ENCODE measurements at places on chromosomes 5 and 9.

GRCh38 chr5:93585767-93586385 lies 2.9 kb downstream of the NR2F1 start:
- DNase-seq, result no peak

- no peak for DNase-seq
Observed at GRCh38 chr5:151223447-151224264, at the start of gene CCDC69. CCDC69 (minus strand) TSS chr5:151224092; CDS start chr5:151223970, 122 bp downstream.

DNA sequence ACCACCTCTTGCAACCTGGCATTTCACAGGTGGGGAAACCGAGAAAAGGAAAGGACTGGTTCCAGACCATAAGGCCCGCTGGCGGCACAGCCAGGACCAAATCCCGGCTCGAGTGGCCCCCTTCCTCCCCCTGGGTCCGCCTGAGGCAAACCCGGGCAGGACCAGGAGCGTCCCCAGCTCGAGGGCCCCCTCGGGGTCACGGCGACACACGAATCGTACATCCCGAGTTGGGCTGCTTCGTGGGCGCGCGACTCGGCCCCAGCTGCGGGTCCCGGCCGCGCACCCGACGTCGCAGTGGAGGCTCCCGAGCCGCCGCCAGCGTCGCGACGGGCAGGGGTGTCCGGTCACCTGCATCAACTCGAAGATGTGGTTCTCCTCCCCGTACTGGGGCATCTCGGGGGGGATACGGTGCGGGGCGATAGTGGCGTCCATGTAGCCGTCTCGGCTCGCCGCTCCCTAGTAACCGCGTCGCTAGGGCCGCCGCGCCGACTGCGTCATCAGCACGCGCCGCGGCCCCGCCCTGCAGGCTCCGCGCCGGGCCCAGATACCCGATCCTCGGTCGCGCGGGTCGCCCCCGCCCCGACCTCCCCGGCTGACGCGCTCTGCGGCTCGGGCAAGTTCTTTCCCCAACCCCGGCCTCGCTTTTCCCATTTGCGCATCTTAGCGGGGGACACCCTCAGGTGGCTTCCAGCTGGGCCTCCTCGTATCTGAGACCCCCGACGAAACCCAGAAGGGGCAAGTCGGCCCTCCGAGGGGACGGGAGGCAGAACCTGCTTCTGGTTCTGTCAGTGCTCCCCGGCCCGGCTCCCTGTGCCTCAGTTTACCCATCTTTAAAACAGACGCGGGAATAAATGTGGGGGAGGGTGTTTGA lies at the start of gene AK8:
AK8 (minus strand) TSS at position 461 of the 871 bp plus-strand sequence; CDS start at position 432, 29 bp downstream.
- peak; percentile 43 for DNase-seq

GRCh38 chr5:33558489-33558888 lies 117.7 kb downstream of the TARS1 start:
- no peak for DNase-seq

DNA sequence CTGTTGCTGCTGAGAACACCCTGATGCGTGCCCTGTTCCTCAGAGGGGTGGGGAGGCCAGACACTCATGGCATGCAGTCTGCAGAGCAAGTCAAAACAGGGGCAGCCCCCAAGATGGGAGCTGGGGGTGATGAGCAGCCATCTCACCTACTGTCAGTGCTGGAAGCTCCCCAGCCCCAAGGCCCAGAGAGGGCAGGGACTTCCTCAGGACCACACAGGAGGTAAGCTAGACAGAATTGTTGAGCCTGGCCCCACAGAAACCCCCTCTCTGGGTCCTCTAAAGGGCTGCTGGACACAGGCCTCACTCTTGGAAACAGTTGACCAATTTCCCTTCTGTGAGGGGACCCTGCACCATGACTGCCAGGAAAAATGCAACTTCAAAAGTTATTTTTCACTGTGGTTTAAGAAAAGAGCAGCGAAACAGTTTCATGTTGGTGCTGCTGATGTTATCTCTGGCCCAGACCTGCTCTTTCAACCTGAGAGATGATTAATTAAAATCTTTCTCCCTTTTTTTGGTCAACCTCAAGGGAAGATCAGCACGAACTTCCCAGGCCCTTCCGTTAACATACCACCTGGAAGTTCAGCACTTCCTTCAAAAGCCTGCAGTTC lies 9.6 kb downstream of the CSF2 start:
- no peak for DNase-seq

DNA sequence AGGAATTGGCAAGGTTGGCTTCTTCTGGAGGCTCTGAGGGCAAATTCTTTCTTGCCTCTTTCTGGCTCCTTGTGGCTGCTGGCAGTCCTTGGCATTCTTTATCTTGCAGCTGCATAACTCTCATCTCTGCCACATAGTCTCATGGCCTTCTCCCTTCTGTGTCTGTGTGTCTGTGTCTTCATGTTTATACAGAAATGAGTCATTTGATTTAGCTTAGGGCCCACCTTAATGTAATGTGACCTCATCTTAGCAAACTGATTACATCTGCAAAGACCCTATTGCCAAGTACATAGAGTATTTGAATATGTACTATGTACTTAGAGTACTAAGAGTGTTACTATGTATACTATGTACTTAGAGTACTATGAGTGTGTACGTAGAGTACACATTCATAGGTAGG lies 122.5 kb downstream of the RFK start:
- no peak for DNase-seq

DNA sequence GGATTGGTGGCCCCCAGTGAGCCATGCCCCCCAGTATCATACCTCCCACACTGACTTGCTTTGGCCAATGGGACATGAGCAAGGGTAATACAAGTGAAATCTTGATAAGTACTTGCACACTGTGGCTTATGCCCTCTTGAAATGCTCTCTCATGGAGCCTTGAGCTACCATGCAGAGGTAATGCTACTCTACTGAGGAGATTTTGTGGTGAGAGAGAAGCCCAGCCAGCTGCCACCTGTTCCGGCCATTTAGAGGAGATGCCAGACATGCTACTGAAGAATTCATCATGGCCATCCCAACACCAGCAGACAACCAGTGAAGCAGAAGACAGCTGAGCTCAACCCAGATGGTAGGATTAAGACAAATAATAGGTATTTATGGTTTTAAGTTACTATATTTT lies 299.5 kb downstream of the MEF2C start:
- DNase-seq, result no peak

- no peak for DNase-seq
Observed at GRCh38 chr9:98207606-98208005, 15.2 kb upstream of the CORO2A start.

DNA sequence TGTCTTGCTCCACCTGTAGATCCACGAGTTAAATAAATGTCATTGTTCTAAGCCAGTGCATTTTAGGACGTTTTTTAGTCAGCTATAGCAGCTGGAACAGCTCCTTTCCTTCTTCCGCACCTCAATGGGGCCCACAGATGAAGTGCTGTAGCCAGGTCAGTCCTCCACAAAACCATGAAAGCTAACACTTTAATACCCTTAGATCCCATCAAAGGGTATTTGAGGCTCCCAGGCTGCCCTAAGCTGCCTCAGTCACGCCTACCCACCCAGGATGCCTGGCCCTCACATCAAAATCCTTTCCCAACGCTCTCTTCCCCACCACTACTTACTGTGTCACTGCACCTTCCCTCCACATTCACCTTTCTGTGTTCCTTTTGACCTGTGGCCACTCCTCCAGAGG lies 44.1 kb upstream of the ACO1 start:
- DNase-seq, result no peak

GRCh38 chr5:95799191-95799835 lies 23.2 kb downstream of the GLRX start:
- DNase-seq, result no peak

DNA sequence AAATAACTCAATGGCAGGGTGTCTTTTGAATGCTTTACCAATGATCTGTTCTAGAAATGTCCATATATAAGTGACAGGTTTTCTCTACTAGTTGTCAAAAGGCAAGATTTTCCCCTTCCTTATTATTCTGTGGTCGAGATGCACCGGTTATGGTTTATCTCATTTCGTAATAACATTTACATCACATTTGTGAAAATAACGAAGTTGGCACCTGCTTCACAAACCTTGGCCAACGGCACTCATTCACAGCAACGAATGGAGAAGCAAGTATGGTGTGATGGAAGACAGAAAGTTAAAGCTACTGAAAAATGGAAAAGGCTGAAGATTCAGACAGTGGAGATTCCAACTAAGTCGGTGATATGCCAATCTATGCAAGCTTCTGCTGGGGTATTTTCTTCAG lies 235.8 kb downstream of the KCTD16 start:
- DNase-seq, result no peak

DNA sequence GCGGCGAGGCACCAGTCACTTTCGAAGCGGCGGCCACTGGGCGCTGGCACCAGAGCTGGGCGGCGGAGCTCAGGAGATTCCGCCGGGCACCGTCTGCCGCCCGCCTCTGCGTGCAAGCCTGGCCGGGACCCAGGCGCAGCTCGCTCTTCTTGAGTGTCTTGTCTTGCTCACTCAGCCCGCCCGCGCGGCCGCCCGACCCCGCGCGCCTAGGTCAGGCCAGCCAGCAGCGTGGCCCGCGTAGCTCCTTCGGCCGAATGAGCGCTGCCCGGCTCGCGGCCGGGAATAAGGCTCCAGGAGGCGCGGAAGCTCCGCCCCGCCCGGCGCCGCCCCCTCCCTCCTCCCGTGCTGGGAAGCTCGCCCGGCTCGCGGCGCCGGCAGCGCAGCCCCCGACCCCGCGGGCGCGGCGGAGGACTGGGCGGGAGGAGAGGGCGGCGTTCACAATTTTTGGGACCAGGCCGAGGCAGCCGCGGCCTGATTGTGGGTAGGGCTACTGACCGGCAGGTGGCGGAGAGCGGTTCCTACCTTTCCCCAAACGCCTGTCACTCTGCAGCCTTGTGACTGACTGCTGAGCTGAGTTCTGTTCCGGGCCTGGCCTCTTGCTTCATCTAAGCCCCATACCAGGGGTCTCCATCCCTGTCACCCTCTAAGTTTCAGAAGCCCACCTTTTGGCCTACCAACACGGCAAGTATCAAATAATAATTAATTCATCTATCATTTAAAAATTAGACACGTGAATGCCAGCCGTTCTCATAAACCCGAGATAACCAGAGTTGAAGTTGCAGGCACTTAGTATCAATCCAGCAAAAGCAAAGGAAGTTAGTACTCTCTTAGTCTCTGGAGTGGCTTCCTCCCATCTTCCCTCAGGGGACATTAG lies at the start of gene HBEGF:
HBEGF (minus strand) TSS at position 256 of the 874 bp plus-strand sequence. CDS start 275 bp downstream, outside the sequence.
- peak; percentile 14 for DNase-seq

- DNase-seq, result no peak
Observed at GRCh38 chr9:68974901-68975300, 39.0 kb downstream of the PRKACG start.

DNA sequence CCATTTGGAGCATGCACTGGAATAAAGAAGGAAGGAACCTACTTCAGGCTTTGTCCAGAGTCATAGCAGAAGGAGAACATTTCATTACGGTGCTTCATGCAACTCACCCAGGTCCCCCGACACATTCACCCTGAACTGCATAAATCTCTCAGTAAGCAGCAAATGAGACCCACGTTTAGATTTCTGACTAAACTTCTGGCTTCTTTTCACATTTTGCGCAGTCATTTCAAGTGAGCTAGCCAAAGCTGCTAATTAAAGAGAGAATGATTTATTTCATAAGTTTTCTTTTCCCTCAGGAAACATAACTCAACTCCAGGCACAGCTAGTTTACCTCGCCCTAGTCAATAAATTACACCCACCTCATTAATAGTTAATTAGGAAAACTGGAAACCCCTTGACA lies 88.6 kb upstream of the GAS1 start:
- no peak for DNase-seq

DNA sequence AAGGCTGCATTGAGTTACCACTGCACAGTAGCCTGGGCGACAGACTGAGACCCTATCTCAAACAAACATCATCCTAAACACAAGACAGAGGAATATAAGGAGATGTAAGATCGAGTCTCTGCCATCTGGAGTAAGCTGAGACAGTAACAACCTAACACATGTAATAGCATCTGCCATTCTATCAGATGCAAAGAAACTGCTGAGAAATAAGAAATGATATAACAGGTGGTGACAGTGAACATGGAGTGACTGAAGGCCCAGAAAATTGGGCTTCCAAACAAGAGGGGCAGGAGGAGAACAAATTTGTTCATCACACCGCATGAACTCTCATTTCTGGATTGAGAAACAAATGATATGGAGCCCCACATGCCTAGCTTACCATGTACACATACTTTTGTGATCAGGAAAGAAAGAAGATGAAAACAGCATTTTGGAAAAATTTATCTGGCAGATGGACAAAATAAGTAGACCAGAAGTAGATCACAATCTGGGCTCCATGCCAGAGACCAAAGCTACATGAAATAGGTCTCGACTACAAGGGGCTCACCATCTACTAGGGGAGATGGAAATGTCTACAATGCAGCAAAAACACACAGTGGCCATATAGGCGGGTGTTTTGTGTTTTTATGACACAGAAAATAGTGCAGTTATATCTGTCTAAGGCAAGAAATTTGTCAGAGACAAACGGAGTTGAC lies 45.5 kb downstream of the ECPAS start:
- DNase-seq, result no peak

GRCh38 chr9:95515272-95516113 lies 1.3 kb downstream of the PTCH1 start:
- no peak for DNase-seq

GRCh38 chr5:161378701-161379100 lies 167.8 kb downstream of the GABRB2 start:
- no peak for DNase-seq

GRCh38 chr9:98330831-98331230 lies 75.4 kb upstream of the TBC1D2 start:
- no peak for DNase-seq

- no peak for DNase-seq
Observed at GRCh38 chr5:179185256-179185940, 125.2 kb downstream of the ZNF354C start.

GRCh38 chr5:123279136-123279535 lies 144.1 kb downstream of the CEP120 start:
- DNase-seq, result no peak

DNA sequence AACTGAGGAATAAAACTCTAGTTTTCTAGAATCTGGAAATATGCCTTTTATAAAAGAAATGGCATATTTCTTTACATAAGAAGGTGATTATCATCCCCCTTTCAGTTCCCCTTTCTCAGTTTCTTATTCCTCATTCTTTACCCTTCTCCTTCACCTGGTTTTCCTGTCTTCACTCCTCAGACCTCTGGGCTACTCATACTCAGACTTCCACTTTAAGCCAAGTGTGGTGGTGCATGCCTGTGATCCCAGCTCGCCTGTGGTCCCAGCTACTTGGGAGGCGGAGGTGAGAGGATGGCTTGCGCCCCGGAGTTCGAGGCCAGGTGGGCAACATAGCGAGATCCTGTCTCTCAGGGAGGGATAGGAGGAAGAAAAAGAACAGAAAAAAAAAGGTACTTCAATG lies 57.2 kb downstream of the RANBP6 start:
- DNase-seq, result no peak

All from stimulated activated CD8-positive, alpha-beta memory T cell treated with anti-CD3 and anti-CD28 coated beads, Interleukin-15, amount 100 ng/mL, for 1 hour (primary cell).